ENCODE measurements at places on chromosomes 3 and 15.

GRCh38 chr3:99410789-99411311 is 227.5 kb upstream of the COL8A1 start:
- no peak for DNase-seq

GRCh38 chr3:194306771-194307640 is 44.1 kb downstream of the CPN2 start:
- DNase-seq, result no peak

- DNase-seq, result no peak
These were observed 244.1 kb upstream of the TBL1XR1 start for GRCh38 chr3:177441276-177441812.

DNA sequence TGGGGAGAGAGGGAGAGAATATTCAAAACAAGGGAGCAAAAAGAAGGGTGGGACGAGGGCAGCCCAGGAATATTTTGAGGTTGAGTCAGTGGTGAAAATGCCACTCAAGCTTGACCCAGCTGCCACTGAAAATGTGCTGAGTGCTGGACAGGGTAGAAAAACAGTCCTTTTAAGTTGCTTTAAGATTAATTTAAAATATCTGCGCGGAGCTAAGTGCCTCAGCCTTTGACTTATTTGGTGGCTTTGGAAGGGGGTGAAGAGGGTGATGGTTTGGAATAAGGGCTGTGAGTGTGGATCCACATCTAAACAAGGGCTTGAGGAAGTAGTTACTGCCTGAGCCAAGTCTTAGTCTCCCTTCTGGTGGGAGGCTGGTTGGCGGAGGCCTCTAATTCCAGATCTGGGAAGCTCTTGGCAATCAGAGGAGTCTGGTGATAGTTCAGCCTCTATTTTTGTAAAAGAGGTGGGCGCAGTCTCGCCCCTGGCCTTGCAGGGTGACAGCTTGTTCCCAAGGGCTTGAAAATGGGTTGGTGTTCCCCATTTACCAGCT is 280.8 kb upstream of the ROPN1 start:
- no peak for DNase-seq

GRCh38 chr3:182570946-182571594 is 222.2 kb upstream of the ATP11B start:
- no peak for DNase-seq

- DNase-seq, result peak; percentile 11
These were observed 1.8 kb upstream of the SCN5A start for GRCh38 chr3:38651153-38651789.
